ENCODE measurements at places on chromosomes 4 and X.

- DNase-seq: no peak
Observed at GRCh38 chr4:71769434-71769833, 14.4 kb downstream of the GC start.

DNA sequence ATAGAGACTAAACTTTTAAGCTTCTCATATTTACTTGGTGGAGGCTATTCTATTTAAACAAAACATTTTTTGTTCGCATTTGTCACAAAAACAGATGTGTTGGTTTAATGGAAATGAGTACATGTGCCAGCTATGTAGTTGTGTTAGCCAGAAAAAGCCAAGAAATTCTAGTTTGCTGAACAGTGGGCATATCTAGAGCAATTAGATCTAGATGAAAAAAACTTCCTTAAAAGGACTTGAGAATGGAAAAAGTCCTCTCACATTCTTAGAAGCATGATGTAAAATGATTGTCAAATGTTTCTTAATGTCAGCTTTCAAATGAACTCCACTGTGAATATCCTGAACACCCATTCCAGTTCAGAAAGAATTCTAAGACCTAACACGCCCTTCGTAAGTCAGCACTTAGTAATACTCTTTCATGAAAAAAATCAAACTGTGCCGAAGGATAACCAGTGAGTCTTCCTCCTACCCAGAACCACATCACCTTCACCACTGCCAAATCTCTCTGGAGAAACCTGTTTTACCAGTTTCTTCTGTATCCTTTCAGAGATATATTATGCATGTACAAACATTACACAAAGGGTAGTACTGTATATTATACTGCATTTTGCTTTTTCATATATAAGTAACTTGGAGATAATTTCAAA lies 28.2 kb downstream of the PHKA1 start:
- DNase-seq: no peak

- peak; percentile 54 for DNase-seq
Observed at GRCh38 chr4:143482840-143483239, 30.7 kb upstream of the SMARCA5 start.

DNA sequence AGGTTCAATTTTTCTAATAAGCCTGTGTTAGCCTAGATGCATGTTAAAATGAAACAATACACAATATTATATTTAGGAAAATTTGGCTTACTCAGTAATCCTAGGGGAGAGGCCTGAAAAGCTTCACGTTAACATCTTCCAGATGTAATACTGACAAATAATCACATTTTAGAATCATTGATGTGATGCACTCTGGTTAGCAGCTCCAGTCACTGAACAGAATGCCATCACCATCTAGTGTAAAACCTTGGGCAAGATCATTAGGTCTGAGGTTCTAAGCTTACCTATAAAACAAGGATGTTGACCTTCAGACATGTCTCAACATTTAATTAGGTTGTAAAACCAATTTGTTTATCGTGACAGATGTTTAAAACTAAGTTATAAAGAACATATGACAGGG lies 1704.8 kb downstream of the STIM2 start:
- DNase-seq: peak; percentile 64

- no peak for DNase-seq
Observed at GRCh38 chrX:5163663-5164062, 1065.0 kb downstream of the NLGN4X start.
